Stimulated activated CD8-positive, alpha-beta memory T cell treated with anti-CD3 and anti-CD28 coated beads, Interleukin-15, amount 100 ng/mL, for 48 hours (primary cell): ENCODE measurements at places on chromosomes 7 and 10.

DNA sequence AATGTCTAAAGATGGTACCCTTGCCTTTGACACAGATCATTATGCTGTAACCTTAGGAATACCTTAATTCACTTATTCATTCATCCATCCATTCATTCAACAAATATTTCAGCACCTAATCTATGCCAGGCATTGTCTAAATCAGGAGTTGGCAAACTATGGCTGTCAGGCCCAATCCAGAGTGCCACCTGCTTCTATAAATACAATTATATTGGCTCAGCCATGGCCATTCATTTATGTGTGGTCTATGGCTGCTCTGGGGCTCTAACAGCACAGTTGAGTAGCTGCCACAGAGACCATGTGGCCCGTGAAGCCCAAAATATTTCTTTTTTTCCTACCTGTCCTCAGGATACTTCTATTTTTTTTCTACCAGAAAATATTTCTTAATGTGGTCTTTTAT is 6.0 kb upstream of the ITPRIP start:
- DNase-seq, result no peak

DNA sequence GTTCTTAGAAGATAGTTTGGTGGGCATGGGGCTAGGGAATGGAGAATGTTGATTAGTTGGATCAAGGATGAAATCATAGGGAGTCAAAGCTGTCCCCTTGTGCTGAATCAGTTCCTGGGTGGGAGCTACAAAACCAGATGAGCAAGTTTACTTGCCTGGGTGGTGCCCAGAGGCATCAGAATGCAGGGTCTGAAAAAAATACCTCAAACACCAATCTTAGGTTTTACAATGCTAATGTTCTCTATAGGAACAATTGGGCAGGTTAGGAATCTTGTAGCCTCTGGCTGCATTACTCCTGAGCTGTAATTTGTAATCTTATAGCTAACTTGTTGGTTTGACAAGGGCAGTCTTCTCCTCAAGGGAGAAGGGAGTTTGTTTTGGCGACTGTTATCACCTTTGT is 34.4 kb downstream of the LHFPL3 start:
- DNase-seq, result no peak

GRCh38 chr7:65972976-65973375 is 9.0 kb downstream of the GUSB start:
- no peak for DNase-seq

DNA sequence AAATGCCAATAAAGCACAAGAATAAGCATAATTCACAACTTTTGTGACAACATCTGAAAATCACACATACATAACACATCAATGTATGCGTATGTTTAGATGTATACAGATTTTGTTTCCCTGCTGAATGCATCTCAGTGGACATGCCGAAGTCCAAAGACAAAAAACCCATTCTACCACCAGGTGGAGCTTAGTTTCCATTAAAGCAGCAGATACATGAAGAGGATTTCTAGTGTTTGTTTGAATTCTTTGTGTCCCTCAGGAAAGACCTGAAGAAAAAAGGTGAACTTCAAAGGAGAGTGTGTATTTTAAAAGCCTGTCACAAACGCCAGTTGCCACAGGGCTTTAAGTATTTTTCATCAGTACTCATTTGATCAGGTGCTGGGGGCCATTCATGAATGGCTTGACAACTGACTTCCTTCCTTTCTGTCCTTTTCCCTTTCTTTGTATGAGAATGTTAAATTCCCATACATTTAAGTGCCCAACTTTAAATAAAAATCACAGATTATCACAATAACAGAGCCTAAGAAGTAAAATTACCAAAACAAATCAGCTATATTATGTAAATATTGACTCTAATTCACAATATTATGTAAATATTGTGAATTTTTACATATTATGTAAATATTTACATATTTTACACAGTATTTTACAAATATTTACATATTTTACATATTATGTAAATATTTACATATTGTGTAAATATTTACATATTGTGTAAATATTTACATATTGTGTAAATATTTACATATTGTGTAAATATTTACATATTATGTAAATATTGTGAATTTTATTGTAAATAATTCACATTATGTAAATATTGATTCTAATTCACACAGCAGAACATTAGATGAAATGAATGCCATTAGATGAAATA is 343.0 kb downstream of the CRPPA start:
- no peak for DNase-seq

- no peak for DNase-seq
These were observed 44.1 kb downstream of the AVL9 start for GRCh38 chr7:32539366-32539765.

DNA sequence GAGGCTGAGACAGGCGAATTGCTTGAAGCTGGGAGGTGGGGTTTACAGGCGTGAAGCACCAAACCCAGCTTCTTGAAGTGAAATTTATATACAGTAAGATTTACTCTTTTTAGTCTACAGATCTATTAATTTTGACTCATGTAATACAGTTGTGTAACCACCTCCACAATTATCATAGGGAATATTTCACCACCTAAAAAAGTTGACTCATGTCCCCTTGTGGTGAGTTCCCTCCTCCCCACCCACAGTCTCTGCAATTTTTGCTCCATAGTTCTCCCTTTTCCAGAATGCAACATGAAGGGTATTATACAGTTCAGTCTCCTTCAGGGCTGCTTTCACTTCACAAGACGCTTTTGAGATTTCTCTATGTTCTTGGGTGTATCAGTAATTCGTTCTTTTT is 156.8 kb downstream of the FAM107B start:
- no peak for DNase-seq

DNA sequence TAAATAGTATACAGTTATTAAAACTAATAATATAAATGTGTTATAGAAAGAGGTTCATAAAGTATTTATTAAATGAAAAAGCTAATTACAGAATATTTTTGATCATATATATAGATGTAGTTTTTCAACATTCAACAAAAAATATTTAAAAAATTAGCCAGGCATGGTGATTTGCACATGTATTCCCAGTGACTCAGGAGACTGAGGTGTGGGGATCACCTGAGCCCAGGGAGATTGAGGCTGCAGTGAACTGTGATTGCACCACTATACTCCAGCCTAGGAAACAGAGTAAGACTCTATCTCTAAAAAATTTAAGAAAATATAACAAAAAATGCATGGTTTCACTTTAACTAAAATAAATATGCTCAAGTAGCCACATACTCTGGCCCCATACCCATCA is 118.0 kb upstream of the SEMA3C start:
- no peak for DNase-seq

DNA sequence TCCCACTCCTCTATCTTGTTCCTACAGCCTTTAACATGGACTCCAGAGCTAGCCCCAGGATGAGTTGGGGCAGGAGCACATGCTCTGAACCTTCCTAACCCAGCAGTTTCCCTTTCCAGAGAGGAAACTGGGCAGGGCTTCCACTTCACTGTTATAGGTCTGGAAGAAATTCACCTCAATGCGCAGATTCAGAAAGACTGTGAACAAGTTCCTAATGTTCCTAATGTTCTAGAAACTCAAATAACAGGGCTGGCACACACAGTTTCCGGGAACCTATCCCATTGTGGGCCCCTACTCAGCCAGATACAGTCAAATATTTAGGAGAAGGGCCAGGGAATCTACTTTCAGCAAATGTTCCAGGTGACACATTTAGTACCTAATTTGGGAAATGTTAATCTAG is 29.7 kb downstream of the ABCC2 start:
- DNase-seq, result no peak

DNA sequence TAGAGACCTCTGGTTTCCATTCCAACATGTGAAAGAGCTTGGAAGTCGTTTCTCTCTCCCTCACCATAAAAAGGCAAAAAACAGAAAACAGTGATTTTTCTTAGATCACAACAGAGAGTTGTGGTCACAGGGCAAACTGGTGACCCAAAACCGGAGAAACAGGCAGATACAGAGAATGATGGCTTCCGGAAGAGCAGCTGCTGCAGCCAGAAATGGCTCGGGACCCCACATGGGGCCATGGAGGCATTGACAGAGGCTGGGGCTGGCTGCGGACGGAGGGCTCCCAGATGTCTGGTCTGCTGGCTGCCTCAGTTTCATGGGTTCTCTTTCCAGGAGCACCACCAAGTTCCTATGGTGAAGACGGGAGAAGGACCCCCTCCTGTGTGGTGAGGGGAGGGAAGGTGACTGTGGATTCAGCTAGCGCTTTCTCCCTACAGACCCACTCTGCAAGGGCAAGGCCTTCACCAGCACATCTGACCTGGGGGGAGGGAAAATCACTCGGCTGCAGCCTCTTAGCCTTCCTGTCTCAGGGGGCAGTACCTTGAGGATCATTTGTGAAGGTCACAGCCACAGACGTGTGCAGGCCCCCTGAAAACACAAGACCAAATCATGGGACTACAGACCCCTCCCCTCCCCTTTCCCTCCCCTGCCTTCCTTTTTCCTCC is 81.4 kb downstream of the WDR37 start:
- no peak for DNase-seq

DNA sequence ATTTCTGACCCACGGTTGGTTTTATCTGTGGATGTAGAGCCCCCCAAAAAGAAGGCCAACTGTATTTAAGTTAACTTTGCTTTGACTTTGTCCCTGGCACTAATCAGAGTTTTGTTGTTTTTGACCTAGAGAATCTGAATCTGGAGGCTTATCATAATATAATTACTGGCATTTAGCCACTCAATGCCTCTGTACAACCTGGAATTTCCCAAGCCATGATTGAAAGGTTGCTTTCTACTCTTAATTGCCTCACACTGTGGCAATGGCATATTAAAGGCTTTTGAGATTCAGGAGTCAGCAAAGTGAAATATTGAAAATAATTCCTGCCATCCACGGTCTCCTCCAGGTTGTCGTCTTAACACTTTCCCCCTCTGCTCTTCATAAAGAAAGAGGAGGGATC is 205.2 kb upstream of the GHITM start:
- DNase-seq, result no peak

DNA sequence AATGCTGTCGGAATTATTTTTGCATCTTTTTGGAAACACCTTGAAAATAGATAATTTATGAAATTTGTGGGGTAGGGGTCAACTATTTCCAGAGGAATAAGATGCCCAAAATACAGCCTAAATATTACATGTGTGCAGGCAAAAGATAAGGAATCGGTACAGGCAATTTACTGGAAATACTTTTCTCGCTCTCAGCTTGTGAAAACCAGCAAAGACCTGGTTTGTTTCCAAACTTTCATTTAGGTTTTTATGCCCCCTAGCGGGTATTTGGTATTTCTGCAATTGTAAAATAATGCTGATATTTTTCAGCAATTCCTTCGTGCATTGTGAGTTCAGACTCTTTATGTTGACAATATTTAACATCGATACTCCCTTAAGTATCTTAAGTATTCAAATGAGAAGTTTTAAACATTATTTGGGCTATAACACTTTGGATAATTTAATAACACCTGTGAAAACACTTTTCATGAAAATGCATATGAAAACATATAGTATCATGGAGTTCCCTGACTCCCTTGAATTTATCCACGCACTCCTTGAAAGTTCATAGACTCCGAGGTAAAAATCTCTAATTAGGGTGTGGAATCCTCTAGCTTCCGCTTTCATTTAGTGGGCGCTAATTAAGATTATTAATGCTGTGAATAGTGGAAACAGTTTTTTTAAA is 132.4 kb downstream of the TSPAN12 start:
- no peak for DNase-seq

- DNase-seq, result no peak
These were observed 52.7 kb downstream of the PRLHR start for GRCh38 chr10:118542745-118543144.

- no peak for DNase-seq
These were observed 528.3 kb downstream of the PHTF2 start for GRCh38 chr7:78326876-78327275.

DNA sequence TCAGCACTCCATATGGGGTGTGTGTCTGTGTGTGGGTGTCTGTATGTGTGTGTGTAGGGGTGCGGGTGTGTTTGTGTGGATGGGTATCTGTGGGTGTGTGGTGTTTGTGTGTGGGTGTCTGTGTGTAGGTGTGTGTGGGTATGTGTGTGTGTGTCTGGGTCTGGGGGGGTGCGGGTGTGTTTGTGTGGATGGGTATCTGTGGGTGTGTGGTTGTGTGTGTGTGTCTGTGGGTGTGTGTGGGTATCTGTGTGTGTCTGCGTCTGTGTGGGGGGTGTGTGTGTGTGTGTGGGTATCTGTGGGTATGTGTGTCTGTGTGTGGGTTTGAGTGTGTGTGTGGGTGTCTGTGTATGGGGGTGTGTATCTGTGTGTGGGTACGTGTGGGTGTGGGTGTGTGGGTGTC is 148.7 kb downstream of the RGS10 start:
- DNase-seq, result no peak

GRCh38 chr10:130493446-130494145 is 357.4 kb downstream of the GLRX3 start:
- no peak for DNase-seq

DNA sequence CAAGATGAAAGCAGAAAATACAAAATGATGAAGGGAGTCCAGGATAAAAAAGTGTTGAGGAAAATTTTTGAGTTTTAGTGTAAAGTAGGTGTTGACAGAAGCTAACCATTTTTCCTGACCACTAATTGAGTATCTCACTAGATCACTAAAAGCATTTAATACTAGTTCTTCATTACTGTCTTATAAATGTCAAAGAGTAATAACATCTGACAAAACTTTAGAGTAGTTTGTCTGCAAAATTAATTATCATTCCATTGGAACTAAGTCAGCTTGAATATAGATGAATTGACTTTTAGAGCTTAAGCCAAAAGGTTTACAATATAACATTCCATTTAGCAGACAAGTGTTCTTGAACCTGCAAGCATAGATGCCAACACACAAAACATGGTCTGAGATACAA is 232.9 kb downstream of the FOXP2 start:
- DNase-seq, result no peak

DNA sequence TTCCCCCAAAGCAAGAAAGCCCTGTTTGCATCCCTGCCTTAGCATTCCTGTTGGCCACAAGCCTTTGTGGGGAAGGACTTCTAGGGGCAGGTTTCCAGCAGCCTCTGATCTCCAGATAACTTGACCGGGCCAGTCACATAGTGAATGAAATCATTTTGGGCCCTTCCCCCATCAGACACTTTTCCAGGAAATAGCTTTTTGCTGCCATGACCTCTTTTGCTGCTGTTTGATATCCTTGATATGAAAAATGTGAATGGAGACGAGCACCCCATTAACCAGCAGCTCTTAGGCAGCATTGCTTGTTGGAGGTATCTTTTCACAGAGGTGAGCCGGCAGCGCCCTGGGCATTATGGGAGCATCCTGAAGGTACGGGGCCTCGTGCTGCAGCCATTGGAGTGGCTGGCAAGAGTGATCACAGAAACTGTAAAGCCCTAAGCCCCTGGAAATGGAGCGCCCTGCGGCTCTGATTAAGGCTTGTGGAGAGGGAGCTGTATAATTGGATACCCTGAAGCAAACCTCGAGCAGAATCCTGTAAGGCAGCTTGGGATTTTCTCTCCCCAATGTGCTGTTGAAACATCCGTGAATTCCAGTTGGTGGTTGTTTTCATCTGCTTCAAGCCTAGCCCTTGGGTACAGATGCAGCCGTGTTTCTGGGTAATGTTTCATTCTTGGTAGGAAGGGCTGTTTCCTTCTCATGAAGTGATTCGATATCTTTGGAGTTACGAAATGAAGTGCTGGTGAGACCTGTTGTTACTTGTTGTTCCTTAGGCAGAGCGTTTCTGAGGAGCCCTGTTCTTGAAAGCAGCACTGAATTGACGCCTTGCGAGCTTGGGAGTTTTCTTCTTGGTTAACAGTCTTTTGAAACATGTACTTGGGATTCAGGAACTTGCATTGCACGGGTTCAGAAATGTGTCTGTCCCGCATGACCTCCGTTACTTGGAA is 179.0 kb downstream of the PTEN start:
- DNase-seq, result no peak

- no peak for DNase-seq
These were observed 20.5 kb downstream of the DKK1 start for GRCh38 chr10:52334595-52334994.
